ENCODE measurements at places on chromosomes 2 and 18.

- DNase-seq, result no peak
Measured at GRCh38 chr2:8495189-8495989, 186.5 kb upstream of the ID2 start.

DNA sequence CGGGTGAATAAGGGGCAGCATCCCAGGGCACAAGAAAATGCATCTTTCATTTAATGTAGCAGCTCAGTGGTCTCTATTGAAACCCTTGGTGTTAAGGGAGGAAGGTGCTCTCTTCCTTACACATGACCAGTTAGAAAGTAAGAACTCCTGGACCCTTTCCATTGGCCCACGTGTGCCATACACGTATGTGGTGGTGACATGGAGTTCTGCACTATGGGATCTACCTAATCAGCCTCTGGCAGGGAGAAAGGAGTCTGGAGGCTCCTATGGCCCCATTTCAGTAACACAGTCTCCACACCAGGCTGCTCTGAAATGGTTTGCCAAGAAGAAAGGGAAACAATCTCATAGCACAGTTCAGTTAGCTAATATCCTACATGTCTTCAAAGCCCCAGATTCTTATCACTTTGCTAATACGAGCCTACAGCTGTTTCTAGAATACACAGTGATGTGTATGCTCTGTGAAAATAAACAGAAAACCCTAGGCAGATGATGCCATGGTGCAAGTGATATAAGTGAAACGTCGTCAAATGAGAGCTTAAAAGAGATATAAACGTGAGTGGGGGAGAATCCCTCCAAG is 7.0 kb downstream of the EFEMP1 start:
- DNase-seq, result no peak

DNA sequence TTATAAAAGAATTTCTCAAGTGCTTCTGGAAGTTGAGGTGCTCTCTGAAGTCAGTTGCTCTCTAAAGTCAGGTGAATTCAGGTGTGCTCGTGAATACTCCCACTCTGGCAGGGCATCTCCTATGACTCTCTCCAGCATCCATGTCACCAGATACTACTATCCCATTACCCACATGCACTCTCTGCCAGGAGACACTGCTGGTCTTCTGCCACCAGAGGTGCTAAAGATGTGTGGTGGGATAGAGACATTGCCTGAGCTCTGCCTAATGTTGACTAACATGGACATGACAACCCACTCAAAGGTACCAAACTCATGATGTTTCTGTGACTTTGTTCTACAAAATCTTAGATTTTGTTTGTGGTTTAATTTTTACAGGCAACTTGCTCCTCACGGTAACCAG is 106.4 kb upstream of the HNRNPA3 start:
- DNase-seq, result no peak

GRCh38 chr2:45067859-45068570 is 58.8 kb upstream of the SIX2 start:
- DNase-seq, result no peak

GRCh38 chr18:33831424-33831823 is 253.4 kb downstream of the ASXL3 start:
- no peak for DNase-seq

GRCh38 chr18:425106-425745 is 75.3 kb downstream of the COLEC12 start:
- no peak for DNase-seq

GRCh38 chr2:62934517-62934916 is 116.1 kb upstream of the OTX1 start:
- DNase-seq, result no peak

DNA sequence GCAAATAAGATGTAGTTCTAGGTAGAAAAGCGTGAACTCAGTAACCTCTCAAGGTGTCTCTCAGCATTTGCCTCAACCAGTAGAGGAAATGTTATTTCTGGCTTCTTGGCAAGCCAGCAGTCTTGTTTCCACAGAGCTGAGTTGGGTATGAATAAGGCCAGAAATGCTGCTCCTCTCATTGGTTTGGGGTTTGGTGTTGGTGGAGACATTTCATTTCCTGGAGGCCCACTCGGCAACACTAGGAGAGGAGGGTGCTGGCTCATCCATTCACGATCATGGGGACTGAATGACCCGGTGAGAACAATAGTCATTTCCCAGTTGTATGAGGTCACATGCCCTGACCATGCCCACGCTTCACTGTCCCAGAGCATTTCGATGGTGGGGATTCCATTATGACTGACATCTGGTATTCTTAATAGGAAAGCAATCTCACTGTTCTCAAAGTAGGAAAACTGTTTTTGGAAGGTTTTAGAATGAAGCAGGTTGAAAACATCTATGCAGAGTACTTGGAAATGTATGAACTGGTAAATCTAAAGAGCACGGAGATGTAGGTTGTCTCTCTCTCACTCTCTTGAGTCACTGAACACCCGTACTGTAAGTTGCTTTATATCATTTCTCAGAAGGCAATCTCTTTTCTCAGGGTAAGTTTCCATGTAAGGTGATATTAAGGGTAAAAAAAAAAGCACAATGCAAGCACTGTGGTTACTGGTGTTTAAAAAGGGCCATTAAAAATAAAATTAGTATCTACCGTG is 37.1 kb upstream of the CTLA4 start:
- no peak for DNase-seq

DNA sequence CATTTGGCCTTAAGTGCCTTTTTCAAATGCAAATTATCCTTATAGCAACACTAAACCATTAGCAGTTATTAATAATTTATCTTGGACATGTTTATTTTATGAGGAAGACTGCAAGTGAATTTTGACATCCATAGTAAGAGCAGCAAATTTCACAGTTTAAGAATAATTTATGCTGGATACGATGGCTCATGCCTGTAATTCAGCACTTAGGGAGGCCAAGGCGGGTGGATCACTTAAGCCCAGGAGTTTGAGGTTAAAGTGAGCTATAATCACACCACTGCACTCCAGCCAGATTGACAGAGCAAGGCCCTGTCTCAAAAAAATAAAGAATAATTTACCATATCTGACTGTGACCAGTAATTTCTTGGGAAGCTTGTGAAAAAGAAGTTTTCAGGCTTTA is 286.2 kb downstream of the TMX3 start:
- no peak for DNase-seq

- DNase-seq, result no peak
Measured at GRCh38 chr2:193627187-193627926, 1432.6 kb upstream of the TMEFF2 start.

DNA sequence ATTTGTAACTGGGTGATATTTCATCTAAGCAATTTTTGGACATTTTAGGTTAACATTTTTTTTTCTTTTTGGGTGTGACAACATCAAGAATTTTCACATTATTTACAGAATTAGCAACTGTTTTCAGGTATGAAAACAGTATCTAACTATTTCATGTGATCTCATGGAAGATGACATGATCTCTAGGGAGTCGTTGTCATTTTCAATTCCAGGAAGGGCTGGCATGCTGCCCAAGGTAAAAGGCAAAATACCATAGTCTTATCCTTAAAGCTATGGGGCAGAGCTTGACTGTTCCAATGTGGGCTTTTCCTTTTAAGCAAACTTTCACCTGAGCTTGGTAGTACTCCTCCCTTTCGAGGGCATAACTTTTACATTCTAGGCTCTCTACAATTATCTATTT is 443.7 kb downstream of the DSEL start:
- DNase-seq, result no peak

- no peak for DNase-seq
Measured at GRCh38 chr2:40273734-40274182, 178.1 kb downstream of the SLC8A1 start.

GRCh38 chr18:7272311-7273049 is 41.6 kb downstream of the LRRC30 start:
- DNase-seq, result peak; percentile 1

GRCh38 chr18:51655327-51655698 is 457.8 kb upstream of the MEX3C start:
- no peak for DNase-seq

DNA sequence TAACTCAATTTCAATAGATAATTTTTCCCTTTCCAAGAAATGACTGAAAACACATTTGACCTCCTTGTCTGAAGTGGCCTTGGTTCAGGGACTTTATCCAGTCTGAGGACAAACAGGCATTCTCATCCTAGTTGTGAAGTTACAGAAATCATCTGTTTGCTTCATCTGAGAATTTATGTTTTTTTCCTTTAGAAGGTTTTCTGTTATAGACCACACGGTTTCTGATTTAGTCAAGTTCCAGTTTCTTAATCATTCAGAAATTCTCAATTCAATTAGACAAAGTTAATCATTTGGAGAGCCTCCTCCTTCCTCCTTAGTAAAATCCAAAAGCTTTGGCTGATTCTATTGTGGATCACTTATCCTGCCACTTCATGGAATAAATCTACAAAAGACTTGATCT is 60.9 kb downstream of the ICOS start:
- no peak for DNase-seq

- no peak for DNase-seq
Measured at GRCh38 chr2:239700686-239701345, 300.0 kb upstream of the HDAC4 start.

GRCh38 chr18:64409511-64409910 is 260.6 kb upstream of the LINC00305 start:
- no peak for DNase-seq

- DNase-seq, result no peak
Measured at GRCh38 chr2:154381931-154382794, 316.3 kb upstream of the KCNJ3 start.

- no peak for DNase-seq
Measured at GRCh38 chr2:216987252-216987821, 127.5 kb upstream of the TNP1 start.

- DNase-seq, result no peak
Measured at GRCh38 chr2:31660812-31661335, 80.1 kb upstream of the SRD5A2 start.

DNA sequence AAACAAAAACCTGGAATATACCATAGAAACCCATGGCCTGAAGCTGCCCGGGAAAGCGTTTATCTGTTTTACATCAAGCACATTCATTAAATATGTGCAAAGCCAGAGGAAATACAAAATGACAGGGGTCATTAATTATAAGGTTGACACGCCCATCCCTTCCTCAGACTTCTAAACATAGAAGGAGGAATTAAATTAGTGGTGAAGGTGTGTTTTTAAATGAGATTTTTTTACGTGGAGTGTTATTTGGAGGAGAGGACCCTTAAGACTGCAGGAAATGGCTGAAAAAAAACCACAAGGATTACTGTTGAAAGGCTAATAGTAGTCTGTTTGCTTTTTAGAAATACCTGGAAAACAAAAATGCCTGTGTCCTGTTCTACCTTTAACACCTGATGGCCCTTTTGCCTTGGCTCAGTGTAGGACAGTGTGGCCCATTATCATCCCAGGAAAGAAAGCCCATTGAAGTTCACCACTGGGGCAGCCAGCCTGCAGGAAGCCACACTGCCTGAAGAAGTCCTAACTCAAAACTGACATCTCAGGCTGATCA is 123.2 kb downstream of the EPHA4 start:
- no peak for DNase-seq

DNA sequence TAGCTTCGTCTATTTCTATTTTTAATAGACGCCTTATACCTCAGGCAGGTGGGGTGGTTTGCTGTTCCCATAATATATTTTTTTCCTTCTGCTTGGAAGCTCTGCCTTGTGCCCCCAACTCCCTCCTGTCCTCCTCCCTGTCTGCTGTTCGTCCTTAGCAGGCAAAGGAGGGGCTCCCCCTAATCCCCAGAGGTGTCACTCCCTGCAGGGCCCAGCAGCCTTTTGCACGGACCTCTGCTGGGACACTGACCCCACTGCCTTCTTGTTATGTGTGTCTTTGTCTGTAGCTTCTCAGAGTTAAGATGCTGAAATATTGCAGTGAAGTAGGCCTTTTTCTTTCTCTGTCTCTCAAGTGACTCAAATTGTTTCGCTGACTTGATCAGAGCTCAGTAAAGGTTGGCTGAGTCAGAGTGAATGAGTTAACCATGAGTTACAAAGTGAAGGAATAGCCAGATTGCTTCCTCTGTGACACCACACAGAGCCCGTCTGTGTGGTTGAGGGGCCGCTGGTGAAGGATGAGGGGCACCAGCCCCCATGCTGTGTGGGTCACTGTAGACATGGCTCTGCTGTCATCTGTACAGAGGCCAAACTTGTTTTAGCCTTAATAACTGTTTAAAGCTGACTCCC is 47.7 kb downstream of the PRKCE start:
- no peak for DNase-seq

DNA sequence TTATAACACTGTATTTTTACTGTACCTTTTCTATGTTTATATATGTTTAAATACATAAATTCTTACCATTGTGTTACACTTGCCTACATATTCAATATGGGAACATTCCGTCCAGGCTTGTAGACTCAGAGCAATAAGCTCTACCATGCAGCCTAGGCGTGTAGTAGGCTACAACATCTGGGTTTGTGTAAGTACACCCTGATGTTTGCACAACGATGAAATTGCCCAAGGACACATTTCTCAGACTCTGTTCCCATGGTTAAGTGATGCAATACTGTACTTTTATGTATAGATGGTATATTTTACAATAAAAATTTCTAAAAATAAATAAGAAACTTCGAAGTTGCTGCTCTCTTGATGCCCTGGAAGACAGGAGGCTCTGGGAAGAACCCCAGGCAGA is 38.4 kb downstream of the YPEL5 start:
- DNase-seq, result no peak

- DNase-seq, result no peak
Measured at GRCh38 chr2:67574230-67574629, 177.1 kb downstream of the ETAA1 start.

- no peak for DNase-seq
Measured at GRCh38 chr2:3154700-3155099, 222.9 kb downstream of the EIPR1 start.

DNA sequence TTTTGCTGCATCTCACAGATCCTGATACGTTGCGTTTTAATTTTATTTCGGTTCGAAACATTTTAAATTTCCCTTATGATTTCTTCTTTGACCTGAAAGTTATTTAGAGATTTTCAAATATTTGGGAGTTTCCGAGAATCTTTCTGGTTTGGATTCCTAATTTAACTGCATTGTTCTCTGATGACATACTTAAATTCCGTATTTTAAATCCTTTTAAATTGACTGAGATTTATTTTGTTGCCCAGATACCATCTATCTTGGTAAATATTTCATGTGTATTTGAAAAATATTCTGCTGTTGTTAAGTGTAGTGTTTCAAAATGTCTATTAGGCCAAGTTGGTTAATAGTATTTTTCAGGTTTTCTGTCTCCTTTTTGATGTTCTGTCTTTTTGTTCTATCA is 37.7 kb downstream of the MROH2A start:
- no peak for DNase-seq

DNA sequence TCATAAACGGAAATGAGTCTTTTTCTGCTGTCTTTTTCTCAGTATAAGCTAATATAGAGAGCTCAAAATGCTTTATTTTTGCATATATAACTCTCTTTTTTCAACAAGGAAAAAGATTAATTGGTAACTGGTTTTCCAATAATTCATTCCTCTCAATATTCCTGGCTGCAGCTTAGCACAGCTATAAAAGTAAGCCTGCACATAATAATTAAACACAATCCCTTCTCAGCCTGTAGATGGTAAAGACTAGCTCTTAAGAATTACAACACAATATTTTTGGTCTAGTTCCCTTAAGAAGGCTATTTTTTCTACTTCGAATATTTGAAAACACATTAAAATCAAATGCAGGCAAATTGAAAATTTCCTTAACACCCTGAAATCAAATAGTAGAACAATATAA is 258.0 kb downstream of the DOK6 start:
- DNase-seq, result no peak
